ENCODE measurements at places on chromosomes 6 and 20.

- DNase-seq: no peak
Observed at GRCh38 chr6:138673346-138674014, 100.1 kb upstream of the CCDC28A start.

DNA sequence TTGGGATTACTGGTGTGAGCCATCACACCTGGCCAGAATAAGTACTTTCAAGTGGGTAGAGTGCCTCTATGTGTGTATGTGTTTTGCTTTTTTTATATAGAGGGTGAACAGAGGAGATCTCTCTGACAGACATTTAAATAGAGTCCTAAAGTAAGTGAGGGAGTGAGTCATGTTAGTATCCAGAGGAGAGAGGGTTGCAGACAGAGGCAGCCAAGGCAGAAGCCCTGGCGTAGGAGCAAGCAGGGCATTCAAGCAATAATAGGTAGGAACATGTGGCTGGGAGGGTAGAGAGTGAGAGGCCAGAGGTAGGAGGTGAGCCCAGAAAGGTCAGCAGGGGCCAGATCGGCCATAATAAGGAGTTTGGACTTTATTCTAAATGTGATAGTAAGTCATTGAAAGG is 48.9 kb downstream of the PHF20 start:
- no peak for DNase-seq

DNA sequence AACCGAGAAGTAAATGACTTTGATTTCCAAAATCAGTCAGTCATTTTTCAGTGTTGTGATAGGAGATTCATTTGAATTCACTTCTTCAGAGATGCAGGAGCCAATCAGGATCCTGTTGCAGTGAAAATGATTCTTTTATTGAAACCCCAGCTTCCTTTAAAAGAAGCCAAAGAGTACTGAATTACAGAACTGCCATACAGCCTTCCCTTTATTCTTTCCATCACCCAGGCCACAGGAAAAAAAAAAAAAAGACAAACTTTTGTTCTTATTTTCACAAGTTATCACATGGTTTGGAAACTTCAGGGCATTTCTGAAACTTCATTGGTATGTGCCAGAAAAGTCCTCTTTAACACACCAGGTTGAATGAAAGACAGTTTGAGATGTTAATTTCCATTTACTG is 1.8 kb upstream of the CARMIL1 start:
- DNase-seq: no peak

GRCh38 chr20:23995905-23996666 is 7.5 kb upstream of the GGTLC1 start:
- DNase-seq: peak; percentile 35

GRCh38 chr6:154638369-154638768 is 94.8 kb upstream of the SCAF8 start:
- DNase-seq: no peak

DNA sequence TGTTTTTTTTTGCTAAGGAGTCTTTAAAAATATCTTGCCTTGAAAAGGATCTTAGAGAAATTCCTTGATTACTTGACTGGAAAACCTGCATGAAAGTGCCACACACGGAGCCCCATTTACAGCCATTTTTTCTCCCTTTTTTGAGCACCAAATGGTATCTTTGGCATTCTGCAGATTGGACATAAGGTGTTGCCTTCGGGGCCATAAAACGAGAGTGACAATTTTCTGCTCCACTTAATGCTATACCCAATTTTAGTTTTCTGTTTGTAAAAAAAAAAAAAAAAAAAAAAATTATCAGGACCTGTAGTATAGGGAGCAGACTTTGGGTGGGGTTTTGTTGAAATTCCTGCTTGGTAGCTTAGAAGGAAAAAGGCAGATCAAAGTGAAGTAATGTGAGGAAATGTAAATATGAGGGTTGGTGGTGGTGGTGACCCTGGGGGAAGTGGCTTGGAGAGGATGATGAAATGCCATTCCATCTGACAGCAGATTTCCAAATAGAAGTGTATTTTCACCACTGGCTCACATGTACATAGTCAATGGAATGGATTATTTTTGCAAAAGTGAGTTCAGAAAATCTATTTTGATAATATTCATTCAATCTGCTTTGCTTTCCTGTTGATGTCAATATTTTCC is 212.1 kb upstream of the SOX4 start:
- DNase-seq: peak; percentile 57

DNA sequence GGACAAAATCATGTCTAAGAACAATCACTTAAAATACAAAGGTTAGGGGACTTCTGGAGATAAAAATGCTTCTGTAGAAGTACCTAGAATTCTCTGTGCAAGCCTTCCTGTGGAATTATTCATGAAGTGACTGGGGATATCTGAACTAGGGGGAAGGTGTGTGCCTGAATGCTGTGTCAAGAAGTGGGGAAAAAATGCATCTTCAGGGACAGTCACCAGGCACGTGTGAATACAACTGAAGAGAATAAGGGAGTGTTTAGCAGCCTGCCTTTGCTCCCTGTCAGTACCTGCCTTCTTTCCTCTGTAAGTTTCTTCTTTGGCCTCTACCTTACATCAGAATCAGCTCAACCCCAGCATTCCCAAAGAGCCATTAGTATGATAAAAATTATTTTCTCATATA is 201.0 kb downstream of the ASCC3 start:
- DNase-seq: no peak

- no peak for DNase-seq
Observed at GRCh38 chr6:170445971-170446370, 107.1 kb downstream of the PSMB1 start.

DNA sequence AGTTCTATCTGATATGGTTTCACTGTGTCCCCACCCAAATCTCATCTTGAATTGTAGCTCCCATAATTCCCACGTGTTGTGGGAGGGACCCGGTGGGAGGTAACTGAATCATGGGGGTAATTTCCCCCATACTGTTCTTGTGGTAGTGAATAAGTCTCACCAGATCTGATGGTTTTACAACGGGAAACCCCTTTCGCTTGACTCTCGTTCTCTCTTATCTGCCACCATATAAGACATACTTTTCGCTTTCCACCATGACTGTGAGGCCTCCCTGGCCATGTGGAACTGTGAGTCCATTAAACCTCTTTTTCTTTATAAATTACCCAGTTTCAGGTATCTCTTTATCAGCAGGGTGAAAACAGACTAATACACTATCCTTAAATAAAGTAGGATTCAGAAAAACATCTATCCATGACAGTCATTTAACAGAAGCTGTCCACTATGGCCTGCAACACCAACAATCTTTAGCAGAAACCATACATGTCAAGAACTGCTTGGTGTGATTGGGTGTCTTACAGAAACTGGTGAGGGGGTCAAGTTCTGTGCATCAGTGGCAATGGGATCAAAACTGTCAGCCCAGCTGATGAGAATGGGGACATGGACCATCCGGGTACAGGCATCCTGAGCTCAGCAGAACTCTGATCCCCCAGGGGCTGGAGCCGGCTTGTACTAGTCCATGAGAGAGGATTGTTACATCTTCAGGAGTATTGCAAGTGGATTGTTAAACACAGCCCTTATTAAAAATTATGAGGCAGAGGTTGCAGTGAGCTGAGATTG is 59.2 kb downstream of the SCML4 start:
- no peak for DNase-seq

DNA sequence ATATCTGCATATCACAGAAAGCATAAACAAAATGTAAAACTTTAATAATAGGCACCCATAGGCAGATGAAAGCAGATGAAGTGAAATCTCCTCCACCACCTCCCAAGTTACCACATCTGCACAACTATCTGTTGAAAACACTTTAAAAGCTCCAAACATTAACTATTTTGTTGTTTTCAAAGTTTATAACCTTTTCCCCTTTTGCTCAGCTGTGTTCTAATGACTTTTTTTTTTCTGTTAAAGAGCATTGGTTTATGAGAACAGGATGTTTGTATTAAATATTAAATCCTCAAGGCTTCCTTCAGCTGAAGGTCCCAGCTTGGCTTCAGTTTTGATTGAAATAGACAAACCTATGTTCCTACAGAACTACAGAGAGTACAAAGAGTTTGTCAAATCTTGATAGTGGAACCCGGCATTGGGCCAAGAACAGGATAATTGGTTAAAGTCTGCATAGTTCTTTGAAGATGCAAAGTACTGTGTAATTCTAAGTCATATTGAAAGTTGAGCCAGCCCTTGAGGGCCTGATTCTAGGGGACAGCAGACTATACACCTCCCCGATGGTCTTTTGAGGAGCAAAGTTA is 255.1 kb upstream of the JAG1 start:
- no peak for DNase-seq

DNA sequence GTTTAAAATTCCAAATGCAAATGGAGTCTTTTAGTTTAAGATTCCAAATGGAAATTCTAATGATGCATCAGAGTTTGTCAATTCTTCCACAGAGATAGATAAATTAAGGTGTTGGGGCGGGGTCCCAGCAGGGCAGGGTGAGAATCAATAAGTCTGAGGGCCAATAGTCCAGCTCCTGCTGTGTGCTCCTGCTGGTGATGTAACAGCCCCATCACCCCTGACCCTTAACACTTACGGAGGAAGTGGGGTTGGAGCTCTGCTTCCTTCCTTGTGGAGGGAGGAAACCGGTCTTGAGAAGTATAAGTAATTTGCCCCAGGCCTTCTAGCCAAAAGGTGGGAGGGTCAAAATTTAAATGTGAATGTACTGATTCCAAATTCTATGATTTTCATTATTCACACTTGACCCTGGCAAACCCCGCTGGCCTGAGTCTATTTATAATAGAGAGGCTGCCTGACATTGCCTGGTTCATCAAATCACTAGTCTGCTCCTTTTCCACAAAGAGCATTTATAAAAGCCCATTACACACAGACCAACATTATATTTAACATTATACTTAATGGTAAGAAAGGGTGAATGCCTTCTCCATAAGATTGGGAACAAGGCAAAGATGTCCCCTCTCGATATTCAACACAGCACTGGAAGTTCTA is 17.2 kb downstream of the ZBTB2 start:
- peak; percentile 26 for DNase-seq

DNA sequence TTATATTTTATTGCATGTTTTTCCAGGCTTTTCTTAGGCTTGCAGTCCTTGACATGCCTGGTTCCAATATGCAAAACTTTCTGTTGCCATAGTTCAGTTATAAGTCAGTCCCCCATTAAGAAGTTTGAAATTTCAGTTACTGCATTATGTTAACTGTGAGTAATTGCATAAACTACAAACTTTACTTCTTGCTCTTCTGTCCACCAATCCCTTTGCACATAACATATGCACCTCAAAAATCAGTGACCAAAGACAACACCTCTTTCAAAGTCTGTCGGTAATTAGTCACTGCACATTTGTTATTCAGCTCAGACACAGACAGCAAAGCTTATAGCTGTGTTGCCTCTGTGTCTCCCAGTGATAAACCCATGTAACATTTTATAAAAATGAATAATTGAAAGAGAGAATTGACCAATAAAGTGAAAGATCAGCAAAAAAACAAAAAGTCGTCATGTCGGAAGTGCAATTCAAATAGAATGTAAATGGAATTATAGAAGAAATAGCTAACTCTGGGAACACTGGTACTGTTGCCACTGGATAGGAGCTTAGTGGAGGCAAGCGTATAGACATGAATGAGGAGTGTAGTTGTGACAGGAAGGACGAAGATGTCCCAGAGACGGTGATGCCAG is 50.3 kb upstream of the BTBD3 start:
- no peak for DNase-seq

GRCh38 chr6:17596085-17596484 is 4.0 kb upstream of the FAM8A1 start:
- no peak for DNase-seq

All from HuH-7.5 (cell line).